GM12878 (cell line): ENCODE measurements at places on chromosomes 3 and 15.

DNA sequence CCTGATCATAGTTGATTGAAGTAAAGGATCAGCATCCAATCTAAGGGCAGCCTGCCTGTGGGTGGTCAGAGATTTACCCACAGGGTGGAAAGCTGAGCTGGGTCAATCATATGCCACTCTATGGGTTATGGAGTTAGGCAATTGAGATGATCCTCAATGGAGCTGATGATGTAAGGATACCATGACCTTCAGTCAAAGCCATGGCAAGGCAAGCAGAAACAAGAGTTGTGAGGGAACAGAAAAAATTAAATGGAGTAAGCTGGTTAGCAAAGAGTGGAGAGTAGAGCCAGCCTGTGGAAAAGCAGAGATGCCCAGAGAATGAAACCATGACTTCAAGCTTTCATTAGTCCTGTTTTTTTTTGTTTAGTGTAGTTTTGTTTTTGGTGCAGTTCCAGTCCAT lies 5.7 kb upstream of the IQGAP1 start:
- DNase-seq: no peak

DNA sequence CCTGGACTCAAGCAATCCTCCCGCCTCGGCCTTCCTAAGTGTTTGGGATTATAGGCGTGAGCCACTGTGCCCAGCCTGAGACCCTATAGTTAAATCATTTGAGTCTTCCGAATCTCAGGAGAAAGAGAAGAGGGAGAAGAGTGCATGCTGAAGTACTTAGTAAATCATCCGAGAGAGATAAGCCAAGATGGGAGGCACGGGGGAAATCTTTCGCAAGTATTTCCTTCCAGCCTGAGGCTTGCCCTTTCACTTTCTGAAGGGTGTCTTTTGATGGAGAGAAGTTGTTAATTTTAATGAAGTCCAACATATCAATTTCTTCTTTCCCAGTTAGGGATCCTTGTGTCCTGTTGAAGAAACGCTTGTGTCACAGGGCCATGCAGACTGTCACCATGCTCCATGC lies 97.1 kb upstream of the SLC6A6 start:
- DNase-seq: no peak

DNA sequence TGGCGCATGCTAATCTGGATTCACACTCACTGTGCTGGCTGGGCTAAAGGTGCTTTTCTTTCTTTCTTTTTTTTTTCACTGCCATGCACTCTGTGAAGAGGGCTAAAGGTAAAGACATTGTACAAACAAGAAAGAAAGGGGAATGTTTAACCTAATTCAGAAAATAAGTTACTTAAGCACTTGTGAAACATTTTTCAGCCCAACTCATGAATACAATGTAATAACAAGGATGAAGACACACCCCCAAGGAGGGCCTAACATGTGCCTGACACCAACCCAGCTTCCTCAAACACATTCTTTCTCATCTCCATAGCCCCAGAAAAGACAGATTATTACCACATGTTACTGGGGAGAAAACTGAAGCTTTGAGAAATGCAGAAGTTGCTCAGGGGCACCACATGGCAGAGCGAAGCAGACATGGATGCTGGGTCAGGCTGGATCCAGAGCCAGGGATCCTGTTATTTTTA lies 5.7 kb downstream of the STIMATE start:
- no peak for DNase-seq

- DNase-seq: no peak
Measured at GRCh38 chr3:69650066-69650419, 89.2 kb upstream of the MITF start.

- no peak for DNase-seq
Measured at GRCh38 chr3:18586076-18586475, 160.9 kb upstream of the SATB1 start.

GRCh38 chr3:55873523-55874254 lies 386.6 kb upstream of the WNT5A start:
- DNase-seq: no peak

DNA sequence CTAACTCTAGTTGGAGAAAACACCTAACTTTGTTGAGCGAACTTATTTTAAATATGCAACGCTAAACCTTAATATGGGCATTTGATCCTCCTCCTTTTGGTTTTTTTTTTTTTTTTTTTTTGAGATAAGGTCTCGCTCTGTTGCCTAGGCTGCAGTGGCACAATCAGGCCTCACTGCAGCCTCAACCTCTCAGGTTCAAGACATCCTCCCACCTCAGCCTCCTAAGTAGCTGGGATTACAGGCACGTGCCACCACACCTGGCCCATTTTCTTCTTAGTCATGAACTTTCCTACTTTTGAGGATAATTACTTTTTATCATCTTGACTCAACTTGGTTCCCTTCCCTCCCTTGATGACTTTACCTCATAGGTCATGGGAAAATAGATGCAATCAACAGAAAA lies 3.9 kb downstream of the NUSAP1 start:
- DNase-seq: no peak

DNA sequence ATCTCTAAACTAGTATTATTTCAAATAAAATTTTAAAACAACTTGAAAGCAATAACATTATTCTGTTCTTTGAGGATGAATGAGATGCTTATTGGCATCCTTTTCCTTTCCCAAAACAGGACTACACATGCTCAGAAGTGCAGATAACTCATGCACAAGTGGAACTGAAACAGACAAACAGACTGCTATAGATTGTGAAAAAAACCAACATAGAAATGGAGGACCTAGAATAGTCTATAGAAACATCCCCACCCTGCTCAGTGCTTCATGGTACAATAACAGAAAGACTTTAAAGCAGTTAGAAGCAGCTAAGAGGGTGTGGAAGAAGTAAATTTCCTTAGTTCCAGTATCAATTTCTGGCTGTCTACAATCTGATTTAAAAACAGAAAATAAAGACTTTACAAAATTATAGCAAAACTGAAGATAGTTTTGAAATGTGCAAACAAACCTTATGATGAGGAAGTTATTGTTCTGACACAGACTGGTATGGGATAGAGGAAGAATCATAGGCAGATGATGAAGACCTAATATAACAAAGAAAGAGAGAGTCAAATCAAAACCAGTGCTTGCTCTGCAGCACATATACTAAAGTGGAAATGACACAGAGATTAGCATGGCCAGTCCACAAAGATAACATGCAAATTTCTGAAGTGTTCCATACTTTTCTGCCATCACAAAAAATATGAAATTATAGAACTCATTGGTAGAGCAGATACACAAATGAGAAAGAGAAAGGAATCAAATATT lies 1025.4 kb downstream of the SQOR start:
- DNase-seq: no peak

- no peak for DNase-seq
Measured at GRCh38 chr3:126927401-126927750, 55.5 kb upstream of the PLXNA1 start.

- no peak for DNase-seq
Measured at GRCh38 chr15:81054236-81054635, 53.5 kb downstream of the TLNRD1 start.

DNA sequence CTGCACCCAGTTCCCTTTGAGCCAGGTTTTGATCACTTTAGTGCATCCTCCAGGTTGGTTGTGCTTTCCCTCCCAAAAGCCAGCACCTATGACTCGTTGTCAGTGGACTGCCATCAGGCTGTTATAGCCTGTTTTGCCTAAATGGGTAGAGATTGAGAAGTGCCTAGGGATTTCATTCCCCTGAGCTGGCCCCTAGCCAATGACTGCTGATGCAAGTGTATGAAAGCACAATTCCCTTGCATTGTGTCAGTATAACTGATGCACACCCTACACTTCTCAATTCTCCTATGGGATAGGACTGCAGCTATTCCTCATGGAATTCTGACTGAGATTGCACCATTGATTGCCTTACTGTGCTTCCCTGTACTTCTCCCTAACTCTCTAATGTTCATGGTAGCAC lies 102.1 kb upstream of the ARPP21 start:
- no peak for DNase-seq

DNA sequence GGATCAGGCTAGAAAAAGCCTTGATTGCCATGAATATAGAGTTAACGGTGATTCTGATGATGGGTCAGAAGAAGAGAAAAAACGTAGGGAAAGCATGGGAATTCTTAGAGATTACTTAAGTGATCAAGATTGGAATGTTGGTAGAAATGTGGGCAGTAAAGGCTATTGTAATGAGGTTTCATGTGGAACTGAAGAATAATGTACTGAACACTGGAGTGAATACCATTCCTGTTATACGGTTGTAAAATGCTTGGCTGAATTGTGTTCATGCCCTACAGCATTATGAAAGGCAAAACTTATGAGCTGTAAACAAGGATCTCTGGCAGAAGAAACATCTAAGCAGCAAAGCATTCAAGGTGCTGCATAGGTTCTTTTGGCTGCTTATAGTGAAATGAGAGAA lies 414.1 kb upstream of the CBLB start:
- DNase-seq: no peak
